ENCODE measurements at places on chromosomes 1 and 21.

- DNase-seq, result no peak
Observed at GRCh38 chr1:103517380-103518047, 8.0 kb upstream of the RNPC3 start.

- no peak for DNase-seq
Observed at GRCh38 chr1:108824051-108824450, 32.8 kb downstream of the AKNAD1 start.

- no peak for DNase-seq
Observed at GRCh38 chr1:46405724-46406123, 11.6 kb downstream of the FAAH start.

- no peak for DNase-seq
Observed at GRCh38 chr1:172466795-172467407, 23.0 kb upstream of the PIGC start.

DNA sequence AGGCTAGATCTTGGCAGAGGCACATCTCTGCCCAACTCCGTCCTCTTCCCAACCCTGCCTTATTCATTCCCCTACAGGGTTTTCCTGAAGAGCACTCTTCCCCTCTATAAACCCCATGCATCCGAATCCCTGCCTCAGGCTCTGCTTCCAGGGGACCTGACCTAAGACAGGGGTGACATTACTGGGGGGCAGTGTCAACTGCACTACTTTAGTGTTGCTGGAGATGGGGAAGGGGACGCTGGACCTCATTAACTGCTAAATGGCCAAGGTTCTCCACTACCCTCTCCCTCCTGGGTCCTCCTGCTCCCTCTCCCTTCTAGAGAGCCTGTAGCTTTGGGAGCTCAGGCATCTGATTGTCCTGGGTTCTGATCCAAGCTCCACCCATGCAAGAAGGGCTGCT, 126.2 kb downstream of the GRIK3 start:
- no peak for DNase-seq

DNA sequence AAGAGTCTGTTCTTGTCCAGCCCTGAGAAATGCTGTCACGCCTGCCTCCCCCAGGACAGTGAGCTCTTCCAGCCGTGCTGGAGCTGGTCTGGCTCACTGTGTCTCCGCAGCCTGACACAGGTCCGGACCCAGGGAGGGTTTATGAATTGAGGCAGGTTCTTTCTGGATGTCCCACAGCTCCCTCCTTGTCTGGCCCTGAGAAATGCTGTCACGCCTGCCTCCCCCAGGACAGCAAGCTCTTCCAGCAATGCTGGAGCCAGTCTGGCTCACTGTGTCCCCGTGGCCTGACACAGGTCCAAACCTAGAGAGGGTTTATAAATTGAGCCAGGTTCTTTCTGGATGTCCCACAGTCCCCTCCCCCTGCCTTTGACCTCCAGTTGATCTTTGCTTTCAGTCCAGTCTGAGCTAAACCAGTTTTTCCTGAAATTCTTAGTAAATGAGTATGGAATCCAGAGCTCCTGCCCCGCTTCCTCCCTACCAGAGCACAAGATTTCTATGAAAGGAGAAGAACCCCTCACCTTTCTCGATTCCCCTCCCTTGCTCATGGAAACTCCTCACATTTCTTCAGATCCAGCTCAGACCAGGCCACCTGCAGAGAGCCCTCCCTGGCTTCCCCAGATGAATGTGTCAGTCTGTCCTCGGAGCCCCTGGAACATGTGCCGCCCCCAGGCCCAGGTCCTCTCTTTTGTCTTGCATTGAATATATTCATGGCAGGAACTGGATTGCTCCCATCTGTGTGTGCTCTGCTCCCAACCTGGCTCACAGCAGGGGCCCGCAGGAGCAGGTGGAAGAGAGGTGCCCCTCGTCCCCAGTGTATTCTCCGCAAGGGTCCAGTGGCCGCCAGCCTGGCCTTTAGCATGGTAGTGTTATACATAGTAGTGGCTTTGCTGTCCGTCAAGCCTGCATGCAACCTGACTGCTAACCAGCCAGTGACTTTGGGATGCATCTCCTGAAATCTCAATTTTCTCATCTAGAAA, 116.3 kb downstream of the EPHB2 start:
- DNase-seq, result no peak

Measured in pulmonary artery endothelial cell (primary cell).